T-helper 2 cell (primary cell): ENCODE measurements at places on chromosomes 1 and 21.
A peak's percentile ranks its signal among the peaks of the same experiment; 100 is the strongest.

DNA sequence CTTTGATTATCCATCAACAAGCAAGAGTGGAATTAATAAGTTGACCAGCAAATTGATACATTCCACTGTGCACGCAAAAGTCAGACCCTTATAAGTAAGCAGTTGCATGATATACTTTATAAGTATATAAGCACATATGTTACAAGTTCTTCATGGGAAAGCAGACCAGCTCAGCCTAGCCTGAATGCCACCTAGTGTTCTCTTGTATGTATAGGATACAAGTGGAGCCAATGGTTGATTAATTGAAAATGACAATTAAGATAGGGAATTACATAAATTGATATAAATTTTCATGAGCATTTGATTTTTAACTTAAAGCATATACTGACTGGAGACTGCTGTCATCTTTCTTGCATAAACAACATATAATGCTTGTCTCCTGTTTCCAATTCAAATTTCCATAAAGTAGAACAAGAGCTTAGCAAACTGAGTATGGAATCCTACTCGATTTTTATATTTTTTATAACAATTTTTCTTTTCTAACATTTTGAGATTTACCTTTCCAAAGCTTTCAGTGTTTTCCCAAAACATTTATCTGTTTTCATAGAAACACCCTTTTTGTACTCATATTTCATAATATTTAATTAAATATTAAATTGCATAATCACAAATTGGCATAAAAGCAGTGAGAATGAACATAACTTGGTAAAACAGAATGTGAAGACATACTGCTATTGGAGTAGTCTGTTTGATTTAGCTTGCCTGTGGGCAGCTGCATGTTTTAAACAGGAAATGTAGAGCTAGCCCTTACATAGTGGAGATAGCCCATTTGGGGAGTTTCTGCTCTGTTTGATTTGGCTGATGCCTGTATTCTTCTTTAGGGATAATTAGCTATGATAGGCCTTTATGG lies 62.8 kb downstream of the MAGI3 start:
- no peak for DNase-seq

DNA sequence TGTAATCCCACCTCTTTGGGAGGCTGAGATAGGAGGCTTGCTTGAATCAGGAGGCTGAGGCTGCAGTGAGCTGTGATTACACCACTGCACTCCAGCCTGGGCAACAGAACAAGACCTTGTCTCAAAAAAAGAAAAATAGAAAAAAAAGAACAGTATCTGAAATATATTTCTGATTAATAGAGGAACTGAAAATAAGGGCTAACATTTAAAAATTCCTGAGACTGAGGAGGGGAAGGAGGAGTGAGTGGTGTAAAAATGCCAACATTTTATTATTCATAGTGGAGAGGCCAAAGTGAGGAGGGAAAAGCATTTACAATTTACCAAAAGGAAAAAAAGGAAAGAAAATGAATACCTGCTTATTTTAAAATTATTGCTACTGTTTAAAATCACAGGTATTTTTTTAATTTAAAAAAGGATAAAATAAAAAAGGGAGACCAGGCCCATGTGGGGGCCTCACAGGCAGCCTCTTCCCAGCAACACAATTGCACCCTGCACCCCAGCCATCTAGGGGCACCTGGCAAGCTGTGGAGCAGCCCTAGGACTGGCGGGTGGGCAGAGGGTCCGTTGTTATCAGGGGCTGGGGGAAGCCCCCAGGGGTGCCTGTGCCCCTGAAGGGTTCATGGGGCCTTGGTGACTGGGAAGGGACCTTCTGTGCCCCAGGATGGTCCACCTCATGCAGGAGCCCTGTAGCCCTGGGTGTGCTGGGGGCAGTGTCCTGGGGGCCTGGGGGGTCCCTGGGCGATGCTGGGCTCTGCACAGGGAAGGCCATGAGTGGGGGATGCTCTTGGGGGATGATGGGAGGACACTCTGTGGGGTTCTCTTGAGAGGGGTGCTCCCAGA lies 34.8 kb upstream of the ADARB1 start:
- no peak for DNase-seq

- DNase-seq: no peak
Measured at GRCh38 chr1:33849211-33849610, 14.7 kb upstream of the HMGB4 start.

- peak; percentile 50 for DNase-seq
Measured at GRCh38 chr1:166489670-166490436, 323.1 kb upstream of the FAM78B start.
